Esophagus squamous epithelium (tissue), 5 donors: ENCODE measurements at places on chromosomes 4 and X.

GRCh38 chr4:182292612-182293011, 49.4 kb downstream of the TENM3 start:
- no peak for DNase-seq

DNA sequence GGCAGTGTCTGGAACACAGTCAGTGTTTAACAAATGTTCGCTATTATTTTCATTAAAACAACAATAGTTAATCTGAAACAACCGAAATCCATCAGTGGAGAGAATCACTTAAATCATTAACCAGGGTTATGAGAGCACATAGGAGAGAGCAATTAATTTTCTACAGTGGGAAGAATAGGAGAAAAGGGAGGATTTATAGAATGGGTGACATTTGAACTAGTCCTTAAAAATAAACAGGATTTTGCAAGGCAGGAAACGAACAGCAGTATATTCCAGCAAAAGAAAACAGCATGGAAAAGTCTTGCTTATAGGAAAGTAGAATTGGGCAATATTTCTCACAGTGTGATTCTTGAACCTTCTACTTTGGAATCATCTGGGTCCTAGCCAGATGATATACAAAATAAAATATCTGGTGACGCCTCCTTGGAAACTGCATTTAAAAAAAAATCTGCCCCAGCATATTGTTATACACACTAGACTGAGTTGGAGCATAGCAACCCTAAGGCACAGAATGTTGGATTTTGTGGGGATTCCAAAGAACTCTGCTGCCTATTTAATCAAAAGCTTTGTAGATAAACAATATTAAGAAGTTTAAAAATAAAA, 56.1 kb downstream of the INTS12 start:
- no peak for DNase-seq

DNA sequence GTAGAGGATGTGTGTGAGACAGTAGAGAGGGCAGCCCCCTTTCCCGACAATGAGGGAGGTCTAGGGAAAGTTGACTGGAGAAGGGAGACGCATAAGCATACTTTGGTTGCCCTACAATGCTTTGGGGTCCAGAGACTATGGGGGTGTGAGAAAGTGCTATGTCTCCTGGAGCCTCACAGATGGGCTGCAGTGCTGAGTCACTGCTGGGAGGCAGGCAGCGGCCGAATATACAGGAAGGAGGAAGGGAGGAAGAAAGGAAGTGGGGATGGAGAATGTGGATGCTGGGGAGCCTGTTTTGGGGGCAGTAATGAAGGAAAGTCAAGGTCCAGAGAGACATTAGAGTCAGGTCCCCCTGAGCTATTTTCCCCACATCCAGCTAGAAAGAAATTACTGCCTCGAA, 12.7 kb downstream of the DRP2 start:
- DNase-seq, result no peak

DNA sequence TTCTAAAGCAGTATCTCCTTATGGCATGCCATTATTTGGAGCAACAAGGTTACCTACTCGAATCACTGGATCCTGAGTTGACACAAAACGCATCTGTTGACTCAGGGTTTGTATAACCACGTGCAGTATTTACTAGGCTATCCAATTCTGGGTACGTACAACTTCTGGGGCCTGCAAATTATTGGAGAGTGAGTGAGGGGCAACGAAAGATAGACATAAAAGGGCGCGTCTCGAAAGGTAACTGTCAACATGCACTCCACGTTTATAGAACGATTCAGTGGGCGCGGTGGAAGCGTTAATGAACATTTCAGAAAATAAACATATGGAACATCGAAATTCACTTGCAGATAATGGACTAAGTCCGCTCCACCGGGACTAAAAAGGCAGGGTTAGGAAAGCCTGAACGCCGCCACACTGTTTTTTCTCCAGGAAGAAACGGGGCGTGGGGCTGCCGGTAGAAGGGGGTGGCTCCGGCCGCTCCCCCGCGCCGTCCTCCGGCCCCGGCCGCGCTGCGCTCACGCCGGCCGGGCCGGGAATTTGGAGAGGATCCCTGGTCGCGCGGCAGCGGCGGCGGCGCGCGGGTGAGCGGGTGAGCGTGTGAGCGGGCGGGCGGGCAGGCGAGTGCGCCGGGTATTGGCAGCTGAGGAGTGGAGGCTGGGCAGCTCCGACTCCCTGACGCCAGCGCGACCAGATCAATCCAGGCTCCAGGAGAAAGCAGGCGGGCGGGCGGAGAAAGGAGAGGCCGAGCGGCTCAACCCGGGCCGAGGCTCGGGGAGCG, at the start of gene SMAD1:
TSS of gene SMAD1 (plus strand) at position 690 of the 778 bp plus-strand sequence. CDS start 32,761 bp downstream, outside the sequence.
- DNase-seq, result no peak

DNA sequence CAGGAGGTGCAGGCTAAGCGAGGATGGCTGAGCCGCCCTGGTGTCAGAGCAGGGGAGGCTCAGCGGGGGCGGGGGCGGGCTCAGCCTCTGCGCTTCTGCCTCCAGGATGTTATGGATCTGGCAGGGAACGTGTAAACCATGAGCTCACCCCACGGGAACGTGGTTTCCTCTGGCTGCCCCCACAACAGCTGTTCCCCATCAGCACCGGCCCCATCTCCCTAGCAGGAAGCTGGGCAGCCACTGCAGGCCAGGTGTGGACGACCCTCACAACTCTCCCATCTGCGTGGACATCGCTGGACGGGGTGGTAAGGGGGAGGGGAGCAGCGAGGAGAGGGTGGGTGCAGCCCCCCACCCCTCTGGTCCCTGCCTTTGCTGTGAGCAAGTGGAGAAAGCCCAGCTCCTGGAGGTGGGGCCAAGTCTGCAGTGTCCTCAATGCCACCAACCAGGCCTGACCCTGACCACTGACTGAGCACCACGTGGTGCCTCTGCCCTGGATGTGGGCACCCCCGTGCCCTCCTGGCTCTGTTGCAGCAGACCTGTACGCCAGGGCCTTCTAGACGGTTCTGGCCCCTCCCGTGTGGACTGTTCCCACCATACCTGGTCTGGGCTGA, 28.1 kb upstream of the SPON2 start:
- DNase-seq, result no peak

GRCh38 chr4:84032372-84032771, 466.7 kb downstream of the NKX6-1 start:
- no peak for DNase-seq

GRCh38 chr4:99679204-99679603, 21.6 kb upstream of the C4orf54 start:
- DNase-seq, result no peak

DNA sequence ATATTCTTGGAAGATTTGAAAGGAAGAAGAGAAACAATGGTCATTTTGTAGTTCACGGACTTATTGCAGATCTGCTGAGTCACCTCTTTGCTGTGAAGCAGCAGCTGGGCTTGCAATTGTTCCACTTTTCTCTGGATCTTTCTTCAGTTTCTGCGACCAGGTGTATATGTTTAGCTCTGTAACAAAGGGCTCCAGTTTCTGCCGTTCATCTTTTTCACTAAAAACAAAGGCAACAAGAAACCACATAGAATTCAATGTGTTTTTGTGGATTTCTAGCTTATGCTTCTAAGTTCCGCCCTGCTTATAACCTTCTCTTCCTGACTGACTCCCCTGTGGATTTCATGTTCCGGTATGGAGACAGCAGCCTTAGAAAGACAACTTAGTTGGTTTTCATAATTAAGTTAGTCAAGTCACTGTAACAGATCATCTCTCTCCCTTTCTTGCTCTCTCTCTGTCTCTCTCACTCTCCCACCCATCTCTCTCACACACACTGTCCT, 121.6 kb upstream of the EPHA5 start:
- DNase-seq, result no peak

- DNase-seq, result no peak
Measured at GRCh38 chr4:152996111-152996571, 60.0 kb downstream of the FHDC1 start.

- DNase-seq, result no peak
Measured at GRCh38 chrX:117707948-117708743, 408.5 kb downstream of the KLHL13 start.

GRCh38 chrX:22249371-22249770, 23.3 kb upstream of the CBLL2 start:
- DNase-seq, result no peak
